Activated T-cell treated with anti-CD3 and anti-CD28 coated beads for 24 hours (primary cell): ENCODE measurements at places on chromosomes 3 and 15.

DNA sequence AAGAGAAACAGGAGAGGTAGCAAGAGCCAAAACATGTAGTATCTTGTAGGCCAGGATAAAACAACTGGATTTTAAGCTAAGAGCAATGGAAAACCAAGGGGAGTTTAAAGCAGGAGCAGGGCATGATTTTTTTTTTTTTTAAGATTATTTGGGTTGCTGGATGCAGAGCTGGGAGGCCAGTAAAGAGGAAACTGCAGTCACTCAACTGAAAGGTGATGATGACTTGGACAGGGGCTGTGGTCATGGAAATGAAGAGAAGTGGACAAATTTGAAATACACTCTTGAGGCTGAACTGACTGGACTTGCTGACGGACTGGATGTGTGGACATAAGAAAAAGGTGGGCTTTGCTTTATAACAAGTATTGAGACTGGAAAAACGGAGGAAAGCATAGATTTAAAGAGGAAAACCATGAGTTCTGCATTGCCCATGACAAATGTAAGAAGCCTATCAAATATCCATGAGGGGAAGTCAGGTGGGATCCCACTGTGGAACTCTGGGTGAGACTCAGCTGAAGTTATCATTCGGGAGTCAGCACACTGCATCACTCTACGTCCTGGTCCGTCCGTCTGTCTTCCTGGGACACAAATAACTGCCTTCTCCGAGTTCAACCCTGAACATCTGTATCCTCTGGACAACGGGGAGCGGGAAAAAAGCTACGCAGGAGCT is 688 bp downstream of the XPC start:
- DNase-seq = no peak

DNA sequence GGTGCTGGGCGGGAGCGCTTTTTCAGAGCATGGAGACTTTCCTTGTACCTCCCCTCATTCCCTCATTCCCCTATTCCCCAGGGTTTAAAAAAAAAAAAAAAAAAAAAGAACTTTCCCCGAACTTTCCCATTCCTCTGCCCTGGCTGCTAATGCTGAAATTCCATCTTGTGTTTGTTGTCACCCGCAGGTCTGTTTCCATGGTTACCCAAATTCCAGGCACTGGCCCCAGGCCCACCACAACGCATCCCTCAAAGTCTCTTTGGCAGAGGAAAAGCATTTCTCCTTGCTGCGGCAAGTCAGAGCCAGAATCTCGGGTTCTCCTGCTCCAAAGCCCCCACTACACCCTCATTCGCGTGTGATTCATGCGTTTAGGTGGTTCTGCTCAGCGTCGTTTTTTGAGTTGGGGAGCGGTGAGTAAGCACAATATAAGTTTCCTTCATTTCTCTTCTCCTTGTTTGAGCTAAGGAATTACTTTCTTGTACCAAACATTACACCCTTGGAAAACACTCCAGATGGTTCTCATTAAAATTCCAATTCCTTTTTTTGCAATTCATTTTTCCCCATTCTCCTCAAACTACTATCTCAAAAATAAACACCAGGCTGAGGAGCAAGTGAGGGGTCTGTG is 21.6 kb downstream of the ANAPC13 start:
- DNase-seq = no peak

GRCh38 chr3:77141423-77141822 is 101.5 kb downstream of the ROBO2 start:
- DNase-seq = no peak

DNA sequence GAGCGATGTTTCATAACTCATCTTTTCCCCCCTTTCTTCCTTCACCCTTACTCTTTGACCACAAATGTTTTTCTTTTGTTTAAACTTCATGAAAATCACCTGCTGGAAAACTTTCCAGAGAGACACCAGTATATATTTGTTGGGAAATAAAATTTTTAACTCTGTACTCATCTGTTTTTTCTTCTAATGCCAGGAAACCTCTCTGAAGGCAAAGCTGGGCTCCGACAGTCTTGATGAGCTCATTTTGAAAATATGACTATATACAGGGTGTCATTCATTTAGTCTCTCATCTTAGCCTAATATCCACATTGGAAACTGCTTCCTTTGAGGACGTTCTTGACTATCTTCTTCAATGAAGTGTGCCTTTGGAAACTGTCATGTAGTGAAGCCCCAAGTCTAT is 339.6 kb upstream of the ROBO2 start:
- DNase-seq = no peak

- no peak for DNase-seq
These were observed 52.1 kb downstream of the EDEM1 start for GRCh38 chr3:5239602-5240001.
